Osteoblast (primary cell): ENCODE measurements at places on chromosomes 2 and 18.
A peak's percentile ranks its signal among the peaks of the same experiment; 100 is the strongest.

- peak; percentile 91 for DNase-seq
- peaks cover 73% of the 10 kb centered on the region for H3K36me3 ChIP-seq
- H3K27me3 ChIP-seq: no peaks in the 10 kb centered on the region
- peak overlapping the region; percentile 42 for H3K27ac ChIP-seq
- H3K4me1 ChIP-seq: peaks cover 10% of the 10 kb centered on the region
Observed at GRCh38 chr18:57649556-57650500, 28.2 kb upstream of the NARS1 start.

DNA sequence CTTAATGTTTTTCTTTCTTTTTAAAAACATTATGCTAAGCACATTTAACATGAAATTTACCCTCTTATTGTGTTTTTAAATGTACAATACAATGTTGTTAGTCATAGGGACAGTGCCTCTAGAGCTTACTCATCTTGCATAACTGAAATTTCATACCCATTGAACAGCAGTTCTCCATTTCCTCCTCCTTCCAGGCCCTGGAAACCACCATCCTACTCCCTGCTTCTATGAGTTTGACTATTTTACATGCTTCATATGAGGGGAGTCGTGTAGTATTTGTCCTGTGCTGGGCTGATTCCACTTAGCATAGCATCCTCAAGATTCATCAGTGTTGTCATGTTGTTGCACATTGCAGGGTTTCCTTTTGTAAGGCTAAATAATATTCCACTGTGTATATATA, 92.6 kb downstream of the SPATS2L start:
- H3K4me1 ChIP-seq: peaks cover 21% of the 10 kb centered on the region
- H3K27me3 ChIP-seq: no peaks in the 10 kb centered on the region
- H3K36me3 ChIP-seq: no peaks in the 10 kb centered on the region
- no peak for DNase-seq
- no peak overlapping the region for H3K4me3 ChIP-seq

GRCh38 chr2:212548455-212548819, 9.8 kb upstream of the ERBB4 start:
- no peaks in the 10 kb centered on the region for H3K27me3 ChIP-seq
- peak; percentile 31 for DNase-seq
- no peak overlapping the region for H3K4me3 ChIP-seq

- no peak overlapping the region for H3K27ac ChIP-seq
- DNase-seq: no peak
- H3K4me1 ChIP-seq: no peaks in the 10 kb centered on the region
- no peaks in the 10 kb centered on the region for H3K27me3 ChIP-seq
- no peak overlapping the region for H3K4me3 ChIP-seq
Observed at GRCh38 chr18:24917767-24918166, 434.2 kb downstream of the ZNF521 start.

GRCh38 chr2:84214455-84214854, 244.6 kb downstream of the SUCLG1 start:
- H3K4me3 ChIP-seq: no peak overlapping the region
- no peak overlapping the region for H3K27ac ChIP-seq
- DNase-seq: no peak

- DNase-seq: peak; percentile 81
- H3K4me3 ChIP-seq: peak overlapping the region; percentile 79
- H3K27me3 ChIP-seq: no peaks in the 10 kb centered on the region
Observed at GRCh38 chr2:96760986-96761832, 507 bp downstream of the CNNM4 start.

DNA sequence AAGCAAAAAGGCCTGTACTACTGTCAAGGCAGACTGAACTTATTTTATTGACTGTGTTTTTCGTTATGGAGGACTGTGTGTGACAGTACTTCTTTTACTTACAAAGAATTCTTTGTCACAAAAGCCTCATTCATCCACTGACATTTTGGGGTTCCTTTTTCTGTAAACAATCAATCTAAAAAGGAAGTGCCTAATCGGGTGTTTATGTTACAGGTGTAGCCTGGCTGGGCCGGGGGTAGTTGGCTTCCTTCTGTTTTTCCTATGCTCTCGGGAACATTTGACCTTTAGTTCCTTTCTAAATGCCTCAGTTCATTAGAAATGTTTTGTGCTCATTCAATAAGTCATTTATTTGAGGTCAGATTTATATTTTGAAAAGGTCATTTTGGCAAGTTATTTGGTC, 8.3 kb downstream of the ZCCHC2 start:
- no peaks in the 10 kb centered on the region for H3K36me3 ChIP-seq
- no peak for DNase-seq
- no peak overlapping the region for H3K4me3 ChIP-seq
